HTR-8/SVneo (cell line): ENCODE measurements at places on chromosomes 1 and 21.
A peak's percentile ranks its signal among the peaks of the same experiment; 100 is the strongest.

GRCh38 chr1:63705078-63705477 is 68.7 kb upstream of the ROR1 start:
- DNase-seq = no peak

DNA sequence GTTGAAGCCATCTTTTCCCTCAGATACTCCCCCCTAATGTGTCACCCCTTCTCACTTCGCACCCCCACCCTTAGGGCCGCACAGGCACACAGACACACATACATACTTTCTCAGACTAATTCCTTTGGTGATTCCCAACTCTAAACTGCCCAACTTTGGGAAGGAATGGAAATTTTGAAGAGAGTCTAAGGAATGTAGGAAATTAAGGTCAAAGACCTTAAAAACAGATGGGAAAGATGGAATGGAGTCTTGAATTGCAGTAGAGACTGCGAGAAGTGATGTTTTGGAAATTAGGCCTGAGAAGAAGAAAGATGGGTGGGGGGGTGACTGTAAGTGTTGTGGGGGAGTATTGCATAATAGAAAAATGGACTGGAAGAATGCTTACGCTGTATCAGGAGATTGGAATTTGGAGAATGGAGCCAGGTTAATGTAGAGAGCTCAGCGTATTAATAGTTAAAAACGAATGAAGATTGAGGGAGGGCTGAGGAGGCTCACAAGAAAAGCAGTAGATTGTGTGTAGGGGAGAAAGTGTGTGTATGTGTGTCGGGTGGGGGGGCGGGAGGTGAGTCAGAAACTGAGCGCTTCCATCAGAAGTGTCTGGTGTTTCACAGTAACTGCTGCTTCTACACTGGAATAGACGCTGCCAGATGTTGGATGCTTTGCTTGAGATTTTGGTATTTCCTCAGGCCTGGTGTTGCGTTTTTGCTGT is 1.7 kb downstream of the PIP5K1A start:
- peak; percentile 54 for DNase-seq

- DNase-seq = no peak
These were observed 68.2 kb upstream of the CCDC190 start for GRCh38 chr1:162929177-162929576.

DNA sequence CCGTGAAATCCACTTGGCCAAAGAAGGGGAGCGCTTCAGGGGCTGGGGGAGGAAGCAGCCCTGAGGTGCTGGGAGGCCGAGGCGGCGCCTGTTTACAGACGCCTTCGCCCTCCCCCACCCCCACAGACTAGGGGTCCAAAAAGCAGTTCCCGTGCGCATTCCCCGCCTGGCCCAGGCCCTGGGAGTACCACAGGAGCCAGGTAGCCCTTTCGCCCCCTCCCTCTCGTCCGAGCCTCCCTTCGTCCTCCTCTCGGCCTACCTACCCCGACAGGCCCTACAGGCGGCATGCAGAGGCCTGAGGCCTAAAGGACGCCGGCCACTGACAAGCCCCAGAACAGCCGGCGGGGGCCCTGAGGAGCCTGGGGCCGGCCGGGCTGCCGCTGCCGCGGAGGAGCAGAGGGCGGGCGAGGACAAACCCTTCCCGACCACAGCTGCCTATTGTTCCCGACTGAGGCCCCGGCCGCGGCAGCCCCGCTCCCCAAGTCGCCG is 522 bp downstream of the RC3H1 start:
- DNase-seq = no peak

DNA sequence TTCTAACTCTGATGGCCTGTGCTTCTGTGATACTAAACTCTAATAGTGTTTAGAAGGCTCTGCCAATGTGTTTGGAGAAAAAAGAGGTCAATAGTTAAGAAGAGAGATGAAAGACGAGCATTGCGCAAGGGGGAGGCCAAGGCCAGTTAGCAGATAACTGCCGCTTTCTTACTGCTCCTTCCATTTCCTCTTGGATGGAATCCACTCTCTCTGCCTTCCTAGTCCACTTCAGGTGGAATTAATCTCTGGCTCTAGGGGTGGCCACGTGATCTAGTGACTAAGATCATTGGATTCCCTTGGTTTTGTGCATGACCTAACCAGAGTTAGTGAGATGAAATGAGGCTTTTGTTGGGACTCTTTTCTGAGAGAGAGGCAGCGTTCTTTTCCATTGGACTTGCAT is 148.3 kb downstream of the ACTL8 start:
- no peak for DNase-seq

- DNase-seq = no peak
These were observed 44.3 kb downstream of the LHX9 start for GRCh38 chr1:197961449-197961848.

- DNase-seq = no peak
These were observed 273.9 kb upstream of the VAMP3 start for GRCh38 chr1:7497107-7497637.

GRCh38 chr1:246051909-246052518 is 455.1 kb downstream of the SMYD3 start:
- DNase-seq = no peak

- DNase-seq = peak; percentile 40
These were observed 8.2 kb downstream of the HAPLN2 start for GRCh38 chr1:156627313-156627880.

- DNase-seq = no peak
These were observed 36.8 kb upstream of the CXADR start for GRCh38 chr21:17476006-17476405.

GRCh38 chr1:243638186-243638585 is 211.9 kb downstream of the AKT3 start:
- DNase-seq = no peak

- DNase-seq = no peak
These were observed 11.8 kb upstream of the STMN1 start for GRCh38 chr1:25917996-25918395.

DNA sequence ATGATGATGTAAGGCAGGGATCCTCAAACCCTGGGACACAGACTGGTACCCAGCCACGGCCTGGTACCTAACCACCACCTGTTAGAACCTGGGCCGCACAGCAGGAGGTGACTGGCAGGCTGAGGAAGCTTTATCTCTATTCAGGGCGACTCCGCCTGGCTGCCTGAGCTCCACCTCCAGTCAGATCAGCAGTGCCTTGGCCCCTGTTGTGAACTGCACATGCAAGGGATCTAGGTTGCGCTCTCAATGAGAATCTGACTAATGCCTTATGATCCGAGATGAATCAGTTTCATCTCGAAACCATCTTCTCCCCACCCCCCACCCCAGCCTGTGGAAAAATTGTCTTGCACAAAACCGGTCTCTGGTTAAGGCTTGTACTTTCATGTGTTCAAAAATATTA is 4.2 kb downstream of the RNPC3 start:
- DNase-seq = no peak

- DNase-seq = no peak
These were observed 87.7 kb downstream of the LACTBL1 start for GRCh38 chr1:22884806-22885530.

DNA sequence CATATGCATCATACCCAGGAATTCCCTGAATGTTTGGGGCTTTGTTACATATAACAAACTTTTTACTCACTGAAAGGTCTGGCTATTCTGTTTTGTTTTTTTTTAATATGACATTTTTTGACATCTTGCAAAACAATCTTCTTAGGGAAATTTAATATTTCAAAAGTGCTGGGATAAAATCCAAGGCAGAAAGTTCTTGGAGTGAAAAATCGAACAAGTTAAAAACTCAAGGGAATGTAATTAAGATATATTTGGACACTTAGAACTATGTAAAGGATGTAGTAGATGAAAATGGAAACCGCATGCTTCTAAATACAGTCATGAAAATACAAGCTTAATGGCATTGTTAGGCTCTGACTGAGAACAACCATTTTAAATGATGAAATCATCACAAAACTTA is 8.6 kb downstream of the CHODL start:
- no peak for DNase-seq

DNA sequence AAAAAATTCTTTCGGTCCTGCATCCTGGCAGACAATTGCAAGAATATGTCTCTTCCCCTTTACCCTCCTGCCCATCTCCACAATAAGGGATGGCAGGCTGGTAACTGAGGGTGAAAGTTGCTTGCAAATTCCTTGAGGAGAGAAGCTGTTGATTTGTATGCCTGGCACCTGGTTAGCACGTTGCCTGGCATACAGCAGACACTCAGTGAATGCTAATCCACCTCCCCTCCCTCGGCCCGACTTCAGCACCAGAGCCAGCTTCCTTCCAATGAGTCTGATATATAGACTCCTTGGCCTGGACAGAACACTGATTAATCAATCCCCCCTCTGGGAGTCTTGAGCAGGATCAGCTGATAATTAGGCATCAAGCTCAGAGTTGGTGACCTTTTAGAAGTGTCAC is 39.1 kb downstream of the KCNC4 start:
- no peak for DNase-seq

GRCh38 chr1:19179597-19180264 is 30.3 kb downstream of the UBR4 start:
- no peak for DNase-seq

- no peak for DNase-seq
These were observed 13.7 kb upstream of the VPS45 start for GRCh38 chr1:150053926-150054325.

DNA sequence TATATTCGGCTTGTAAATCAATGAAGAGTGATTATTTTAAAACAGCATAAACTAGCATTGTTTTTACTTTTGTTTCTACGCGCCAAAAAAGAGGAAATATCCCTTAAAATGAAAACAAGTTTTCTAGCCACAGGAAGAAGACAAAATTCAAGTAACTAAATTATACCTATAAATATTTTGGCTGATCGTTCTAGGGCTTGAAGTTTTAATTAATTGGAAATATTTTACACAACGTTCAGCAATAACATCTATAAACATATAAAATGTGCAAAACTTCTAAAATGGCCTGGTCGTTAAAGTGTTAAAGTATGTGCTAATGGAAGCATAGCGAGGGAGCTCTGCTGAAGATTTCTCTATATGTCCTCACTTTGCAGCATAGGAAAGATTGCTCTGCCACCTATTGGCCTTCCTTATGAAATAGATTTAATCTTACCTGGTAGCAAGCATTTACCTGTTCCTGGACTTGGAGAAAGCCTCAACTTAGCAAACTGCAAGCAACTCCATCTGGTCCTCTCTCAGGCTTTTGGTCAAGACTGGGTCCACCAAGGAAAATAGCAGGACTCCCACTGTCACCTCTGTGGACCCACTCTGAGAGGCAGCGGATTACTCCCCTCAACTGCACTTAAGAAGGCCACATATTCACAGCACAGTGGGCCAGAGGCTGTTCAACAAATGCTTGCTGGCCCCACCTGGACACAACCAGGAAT is 351.3 kb upstream of the RUNX1 start:
- DNase-seq = peak; percentile 60

GRCh38 chr1:214310010-214310409 is 29.1 kb downstream of the SMYD2 start:
- DNase-seq = no peak

DNA sequence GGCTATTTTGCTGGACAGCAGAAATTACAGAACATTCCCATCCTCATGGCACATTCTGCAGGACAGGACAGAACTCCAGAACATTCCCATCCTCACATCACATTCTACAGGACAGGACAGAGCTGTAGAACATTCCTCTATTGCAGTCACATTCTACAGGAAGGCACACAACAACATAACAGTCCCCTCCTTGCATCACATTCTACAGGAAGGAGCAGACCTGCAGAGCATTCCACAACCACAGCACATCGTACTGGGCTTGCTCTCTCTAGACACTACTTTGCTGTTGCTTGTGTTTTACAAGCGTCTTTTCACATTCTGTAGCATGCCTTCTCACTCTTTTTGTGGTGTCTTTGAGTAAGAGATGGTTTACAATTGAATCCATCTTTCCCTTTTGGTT is 26.8 kb upstream of the ABCB10 start:
- no peak for DNase-seq
